ENCODE measurements at places on chromosomes 1 and 21. TPM values are rescaled to one million over a fixed set of nuclear protein-coding genes. Genes with fewer than 3 reads are reported as not detected.

DNA sequence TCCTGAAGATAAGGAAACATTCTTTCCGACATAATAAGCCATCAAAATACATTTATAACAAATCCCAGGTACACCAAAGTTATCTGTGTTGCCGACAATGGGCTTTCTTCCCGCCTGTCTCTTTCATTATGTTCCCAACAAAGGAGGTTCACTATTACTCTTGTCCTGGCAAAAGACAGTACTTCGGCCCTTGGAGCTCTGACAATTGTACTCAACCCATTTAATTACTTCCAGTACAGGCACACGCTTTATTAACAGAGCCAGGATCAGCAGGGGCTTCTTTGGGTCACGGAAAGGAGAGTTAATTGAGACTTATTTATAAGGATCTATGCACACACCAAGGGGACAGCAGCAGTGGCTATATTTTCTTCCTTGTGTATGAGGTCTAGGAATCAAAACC is 46.6 kb upstream of the DUSP10 start:
- no peak for DNase-seq

The AMPD1 gene
- not detected for total RNA-seq

The KCNJ15 gene
- total RNA-seq, result under 0.01 TPM

The RBM34 gene
- 61.7 TPM for total RNA-seq

DNA sequence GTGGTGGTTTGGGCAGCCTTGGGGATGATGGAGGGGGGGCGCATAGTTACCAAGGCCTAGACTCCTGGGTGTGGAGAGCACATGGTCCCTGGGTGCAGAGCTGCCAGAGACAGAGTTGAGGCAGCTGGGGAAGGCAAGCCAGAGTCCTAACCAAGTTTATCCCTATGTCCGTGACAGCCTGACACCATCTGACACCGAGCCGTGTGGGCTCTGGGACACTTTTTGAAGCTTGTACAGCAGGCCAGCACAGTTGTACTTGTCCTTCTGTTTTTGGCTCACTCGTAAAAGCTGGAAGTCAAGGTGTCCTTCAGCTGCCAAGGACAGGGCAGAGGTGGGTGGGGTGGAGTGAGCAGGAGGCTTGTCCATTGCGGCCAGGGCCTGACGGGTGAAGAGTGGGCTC is 28.5 kb downstream of the SLC26A9 start:
- no peak for DNase-seq

GRCh38 chr1:51927029-51927428 is 48.5 kb upstream of the NRDC start:
- peak; percentile 78 for DNase-seq

The HLX gene
- 4.3 TPM for total RNA-seq

- DNase-seq, result no peak
Observed at GRCh38 chr1:219478811-219479210, 134.1 kb downstream of the ZC3H11B start.

DNA sequence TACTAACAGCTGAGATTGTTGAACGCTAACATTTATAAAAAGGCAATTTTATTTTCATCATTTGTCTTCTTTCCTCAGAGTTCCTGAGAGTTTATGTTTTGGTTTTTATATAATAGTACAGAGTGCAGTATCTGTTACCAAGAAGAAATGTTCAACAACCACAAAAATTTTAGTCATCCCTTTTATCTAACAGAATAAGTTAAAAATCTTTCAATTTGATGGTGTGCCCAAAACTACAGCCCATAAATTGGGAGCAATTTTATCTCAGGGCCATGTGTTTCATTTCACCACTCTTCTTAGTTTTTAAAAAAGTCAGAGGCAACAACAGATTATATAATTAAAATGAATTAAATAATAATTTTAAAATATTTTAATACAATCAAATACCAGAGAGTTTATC is 37.1 kb downstream of the NEXN start:
- DNase-seq, result peak; percentile 47

DNA sequence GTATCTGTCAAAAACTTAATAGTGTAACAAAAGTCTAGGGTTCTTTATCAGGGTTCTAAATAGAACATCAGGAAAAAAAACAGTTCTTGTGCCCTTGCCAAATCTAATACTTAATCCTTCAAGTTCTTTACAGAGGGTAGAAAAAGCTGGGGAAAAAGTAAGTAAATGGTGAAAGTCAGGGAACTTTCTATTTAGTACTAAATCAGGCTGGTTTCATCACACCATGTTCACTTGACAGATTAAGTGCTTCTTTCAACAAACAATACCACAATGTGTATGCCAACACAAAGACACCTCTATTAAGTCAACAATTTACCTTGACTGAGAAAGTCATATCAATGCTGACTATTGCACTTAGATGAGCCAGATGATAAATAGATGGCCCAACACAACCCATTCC is 9.7 kb downstream of the DBT start:
- no peak for DNase-seq

GRCh38 chr1:19925342-19926070 is 2.1 kb upstream of the PLA2G2E start:
- no peak for DNase-seq

DNA sequence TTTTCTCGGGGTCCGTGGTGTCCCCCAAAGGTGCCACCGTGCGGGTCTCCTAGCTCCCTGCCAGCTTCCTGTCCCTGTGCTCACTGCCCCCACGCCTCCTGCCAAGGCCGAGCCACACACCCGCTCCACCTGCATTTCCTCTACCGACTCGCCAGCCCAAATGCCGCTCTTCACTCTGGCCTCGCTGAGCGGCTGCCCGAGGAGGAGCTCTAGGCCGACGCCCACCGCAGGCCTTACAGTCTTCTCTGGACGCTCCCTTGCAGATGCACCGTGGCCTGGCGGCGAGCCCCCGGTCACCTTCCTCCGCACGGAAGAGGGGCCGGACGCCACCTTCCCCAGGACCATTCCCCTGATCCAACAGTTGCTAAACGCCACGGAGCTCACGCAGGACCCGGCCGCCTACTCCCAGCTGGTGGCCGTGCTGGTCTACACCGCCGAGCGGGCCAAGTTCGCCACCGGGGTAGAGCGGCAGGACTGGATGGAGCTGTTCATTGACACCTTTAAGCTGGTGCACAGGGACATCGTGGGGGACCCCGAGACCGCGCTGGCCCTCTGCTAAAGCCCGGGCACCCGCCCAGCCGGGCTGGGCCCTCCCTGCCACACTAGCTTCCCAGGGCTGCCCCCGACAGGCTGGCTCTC is 26.3 kb downstream of the FTCD start:
- no peak for DNase-seq

DNA sequence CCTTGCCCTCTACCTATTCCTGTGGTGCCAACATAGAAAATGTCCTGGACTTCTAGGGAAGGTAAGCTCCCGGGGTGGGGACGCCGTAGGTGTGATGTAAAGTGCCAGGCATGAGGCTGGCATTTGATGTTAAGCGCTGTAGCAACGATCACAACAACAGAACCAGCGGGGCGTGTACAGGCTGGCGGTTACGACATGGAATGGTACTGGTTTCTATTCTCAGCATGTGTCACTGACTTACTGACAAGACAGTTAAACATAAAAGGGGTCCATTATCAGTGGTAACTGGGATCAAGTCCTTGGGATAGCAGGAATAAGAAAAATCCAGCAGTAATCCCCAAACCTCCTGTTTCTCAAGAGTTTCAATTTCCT is 58.9 kb downstream of the TGFBR3 start:
- DNase-seq, result no peak

DNA sequence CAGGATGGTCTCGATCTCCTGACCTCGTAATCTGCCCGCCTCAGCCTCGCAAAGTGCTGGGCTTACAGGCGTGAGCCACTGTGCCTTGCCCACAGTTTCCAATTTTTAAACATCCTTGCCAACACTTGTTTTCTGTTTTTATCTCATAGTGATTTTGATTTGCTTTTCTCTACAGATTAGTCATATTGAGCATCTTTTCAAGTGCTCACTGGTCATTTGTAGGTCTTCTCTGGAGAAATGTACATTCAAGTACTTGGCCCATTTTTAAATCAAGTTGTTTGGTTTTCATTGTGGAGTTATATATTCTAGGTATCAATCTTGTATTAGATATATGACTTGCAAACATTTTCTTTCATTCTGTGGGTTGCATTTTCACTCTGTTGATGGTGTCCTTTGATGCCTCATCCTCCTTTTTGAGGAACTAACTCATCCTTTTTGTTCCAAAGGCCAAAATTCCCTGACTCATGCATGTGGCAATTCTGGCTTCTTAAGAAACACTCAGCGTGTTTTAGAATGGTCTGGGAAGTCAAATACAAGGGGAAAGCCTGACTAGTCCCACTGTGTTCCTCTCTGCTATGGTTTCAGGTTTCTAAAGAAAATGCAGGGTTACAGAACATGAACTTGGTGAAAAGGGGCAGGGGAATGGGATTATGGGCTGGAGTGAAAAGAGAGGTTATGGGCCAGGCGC is 37.3 kb downstream of the PTAFR start:
- DNase-seq, result peak; percentile 88

The B3GALT6 gene
- 18.3 TPM for total RNA-seq

GRCh38 chr1:101051688-101052638 is 26.4 kb upstream of the DPH5 start:
- DNase-seq, result no peak

- peak; percentile 76 for DNase-seq
Observed at GRCh38 chr1:85581802-85582686, 1.5 kb downstream of the CCN1 start.

The ATP6V1G3 gene
- not detected for total RNA-seq

- no peak for DNase-seq
Observed at GRCh38 chr1:68211761-68212380, 20.5 kb downstream of the WLS start.

- DNase-seq, result no peak
Observed at GRCh38 chr1:211734359-211734758, 58.9 kb upstream of the NEK2 start.
